Left lung (tissue), 14 donors: ENCODE measurements at places on chromosomes 4 and X. TPM values are rescaled to one million over a fixed set of nuclear protein-coding genes. Genes with fewer than 3 reads are reported as not detected.

DNA sequence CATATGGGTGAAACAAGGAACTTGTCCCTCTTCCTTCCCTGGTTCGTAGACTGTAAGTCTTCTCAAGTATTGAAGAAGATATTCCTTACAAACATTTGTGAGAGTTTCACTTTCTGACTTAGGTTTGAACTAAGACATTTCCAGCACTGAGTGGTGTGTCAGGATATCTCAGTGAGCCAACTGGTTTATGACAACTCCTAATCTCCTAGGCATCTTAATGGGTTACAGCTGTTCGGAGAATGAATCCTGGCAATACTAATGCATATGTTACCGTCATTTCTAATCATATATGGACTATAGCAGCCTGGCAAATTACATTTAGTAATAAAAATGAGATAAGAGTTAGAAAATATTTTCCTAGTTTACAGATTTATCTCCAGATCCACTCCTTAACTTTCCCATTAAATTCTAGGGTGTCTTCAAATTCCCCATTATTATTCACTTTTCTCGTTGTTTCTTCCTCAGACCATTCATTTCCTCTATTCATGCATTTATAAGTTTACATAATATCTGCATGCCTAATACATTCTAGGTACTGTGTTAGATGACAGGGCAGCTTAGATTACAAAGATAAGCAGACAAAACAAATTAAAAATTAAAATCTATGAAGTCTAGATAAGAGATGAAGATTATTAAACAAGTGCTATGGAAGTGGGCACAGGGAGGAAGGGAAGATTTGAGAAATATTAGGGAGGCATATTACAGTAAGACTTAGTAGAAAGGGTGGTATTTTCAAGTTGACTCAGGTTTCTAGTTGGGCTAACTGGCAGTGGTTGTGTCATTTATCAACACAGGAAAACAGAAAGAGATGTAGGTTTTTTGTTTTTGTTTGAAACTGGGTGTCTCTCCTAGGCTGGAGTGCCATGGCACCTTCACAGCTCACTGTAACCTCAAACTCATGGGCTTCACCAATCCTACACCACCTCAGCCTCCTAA lies 173.9 kb downstream of the WDFY3 start:
- DNase-seq, result no peak

DNA sequence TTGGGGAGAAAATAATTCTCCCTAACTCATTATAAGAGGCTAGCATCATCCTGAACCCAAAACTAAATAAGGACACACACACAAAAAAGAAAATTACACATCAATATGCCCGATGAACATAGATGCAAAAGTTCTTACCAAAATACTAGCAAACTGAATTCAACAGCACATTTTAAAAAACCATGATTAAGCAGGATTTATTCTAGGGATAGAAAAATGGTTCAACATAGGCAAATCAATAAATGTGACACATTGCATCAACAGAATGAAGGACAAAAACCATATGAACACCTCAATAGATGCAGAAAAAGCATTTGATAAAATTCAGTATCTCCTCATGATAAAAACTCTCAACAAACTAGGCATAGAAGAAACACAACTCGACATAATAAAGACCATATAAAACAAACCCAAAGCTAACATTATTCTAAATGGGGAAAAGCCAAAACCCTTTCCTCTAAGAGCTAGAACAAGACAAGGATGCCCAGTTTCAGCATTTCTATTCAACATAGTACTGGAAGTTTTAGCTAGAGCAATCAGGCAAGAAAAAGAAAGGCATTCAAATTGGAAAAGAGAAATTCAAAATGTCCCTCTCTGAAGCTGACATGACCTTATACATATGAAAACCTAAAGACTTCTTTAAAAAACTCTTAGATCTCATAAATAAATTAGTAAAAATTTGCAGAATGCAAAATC lies 200.9 kb downstream of the NKX6-1 start:
- DNase-seq, result no peak

DNA sequence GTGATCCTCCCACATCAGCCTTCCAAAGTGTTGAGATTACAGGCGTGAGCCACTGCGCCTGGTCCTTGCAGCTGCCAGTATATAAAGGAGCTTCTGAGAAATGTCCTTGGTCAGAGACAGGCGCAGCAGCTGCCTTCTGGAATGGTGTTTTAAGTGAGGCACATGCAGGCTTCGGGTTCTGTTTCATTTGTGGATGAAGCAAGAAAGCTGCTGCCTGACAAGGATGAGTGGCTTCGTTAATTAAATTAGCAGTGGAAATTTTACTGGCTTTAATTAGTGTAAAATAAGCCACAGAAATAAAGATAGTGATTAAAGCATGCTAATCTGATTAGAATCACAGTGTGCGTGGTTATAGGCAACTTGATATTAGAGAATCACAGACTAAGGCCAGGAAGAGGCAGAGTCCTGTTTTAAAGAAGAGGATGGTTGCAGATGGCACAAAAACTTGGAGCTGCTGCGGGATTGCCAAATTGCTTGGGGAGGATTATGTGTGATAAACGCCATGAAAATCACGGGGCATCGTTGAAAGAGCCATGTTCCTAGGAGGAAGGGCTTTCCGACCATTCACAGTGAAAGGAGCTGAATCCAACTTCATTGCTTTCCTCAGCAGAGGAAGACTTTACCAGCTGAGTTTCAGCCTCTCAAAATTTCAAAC lies 348.4 kb upstream of the FAT1 start:
- peak; percentile 13 for DNase-seq

- DNase-seq, result no peak
These were observed 6.9 kb upstream of the CTSO start for GRCh38 chr4:155960522-155960921.

GRCh38 chrX:131944936-131945902 lies 77.9 kb upstream of the STK26 start:
- no peak for DNase-seq

- DNase-seq, result no peak
These were observed 64.8 kb downstream of the NDST3 start for GRCh38 chr4:118099106-118099505.

- DNase-seq, result no peak
These were observed 12.8 kb upstream of the AKAP17A start for GRCh38 chrX:1578511-1579173.

- no peak for DNase-seq
These were observed 62.6 kb upstream of the LIMCH1 start for GRCh38 chr4:41475402-41475801.

- no peak for DNase-seq
These were observed 894.0 kb upstream of the FRG1 start for GRCh38 chr4:189046642-189047041.

ARL9 gene
- 0.65 TPM for polyA plus RNA-seq

ATOH1 gene
- not detected for polyA plus RNA-seq
